ENCODE measurements at places on chromosomes 3 and 15. TPM values are rescaled to one million over a fixed set of nuclear protein-coding genes. Genes with fewer than 3 reads are reported as not detected.

The GOLGA6B gene
- not detected for total RNA-seq

- H3K4me3 ChIP-seq, result no peak overlapping the region
- H3K27me3 ChIP-seq, result no peaks in the 10 kb centered on the region
- no peak for DNase-seq
- H3K27ac ChIP-seq, result peak overlapping the region; percentile 68
- no peaks in the 10 kb centered on the region for H3K36me3 ChIP-seq
These were observed 89.9 kb upstream of the MEF2A start for GRCh38 chr15:99475754-99476412.

GRCh38 chr3:149401212-149401925 lies 23.9 kb upstream of the TM4SF1 start:
- H3K27ac ChIP-seq, result peak overlapping the region; percentile 82
- peaks cover 19% of the 10 kb centered on the region for H3K4me1 ChIP-seq
- no peaks in the 10 kb centered on the region for H3K36me3 ChIP-seq

- no peak overlapping the region for H3K27ac ChIP-seq
- no peaks in the 10 kb centered on the region for H3K27me3 ChIP-seq
- no peak for DNase-seq
- no peaks in the 10 kb centered on the region for H3K36me3 ChIP-seq
These were observed 7.6 kb downstream of the SMAD3 start for GRCh38 chr15:67072958-67073357.

DNA sequence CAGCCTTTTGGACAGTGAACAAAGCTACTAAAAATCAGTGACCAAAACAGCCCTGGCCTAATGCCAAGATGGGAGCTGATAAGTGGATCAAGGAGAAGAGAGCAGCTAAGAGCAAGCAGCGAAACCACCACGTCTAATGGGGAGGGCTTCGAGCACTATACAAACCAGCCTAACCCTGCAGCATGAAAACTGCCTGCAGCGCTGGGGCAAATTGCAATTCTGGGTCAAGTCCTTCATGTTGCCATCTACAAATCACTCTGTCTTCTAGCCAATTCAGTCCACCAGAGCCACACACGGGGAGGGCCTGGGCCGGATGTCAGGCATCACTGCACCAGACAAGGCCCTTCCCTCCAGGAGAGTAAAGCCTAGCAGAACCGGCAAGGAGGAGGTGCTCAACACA lies 30.5 kb upstream of the SPATA12 start:
- no peaks in the 10 kb centered on the region for H3K36me3 ChIP-seq
- H3K4me3 ChIP-seq, result no peak overlapping the region
- no peaks in the 10 kb centered on the region for H3K27me3 ChIP-seq
- no peaks in the 10 kb centered on the region for H3K4me1 ChIP-seq
- no peak overlapping the region for H3K27ac ChIP-seq
- no peak for DNase-seq

All from thoracic aorta (tissue), 2 donors.